ENCODE measurements at places on chromosomes 12 and 14.

GRCh38 chr12:66999141-66999540 is 270.0 kb upstream of the CAND1 start:
- DNase-seq: no peak

- peak; percentile 46 for DNase-seq
These were observed 23.6 kb downstream of the RASSF3 start for GRCh38 chr12:64633940-64634337.

GRCh38 chr12:72468505-72468904 is 196.3 kb downstream of the TRHDE start:
- DNase-seq: no peak

- DNase-seq: peak; percentile 44
These were observed 295.7 kb upstream of the PRKD1 start for GRCh38 chr14:30223385-30223785.

- DNase-seq: no peak
These were observed 35.8 kb downstream of the CCNK start for GRCh38 chr14:99516871-99517642.
